Stimulated activated naive CD4-positive, alpha-beta T cell (primary cell): ENCODE measurements at places on chromosomes 5 and 9.
A peak's percentile ranks its signal among the peaks of the same experiment; 100 is the strongest.

DNA sequence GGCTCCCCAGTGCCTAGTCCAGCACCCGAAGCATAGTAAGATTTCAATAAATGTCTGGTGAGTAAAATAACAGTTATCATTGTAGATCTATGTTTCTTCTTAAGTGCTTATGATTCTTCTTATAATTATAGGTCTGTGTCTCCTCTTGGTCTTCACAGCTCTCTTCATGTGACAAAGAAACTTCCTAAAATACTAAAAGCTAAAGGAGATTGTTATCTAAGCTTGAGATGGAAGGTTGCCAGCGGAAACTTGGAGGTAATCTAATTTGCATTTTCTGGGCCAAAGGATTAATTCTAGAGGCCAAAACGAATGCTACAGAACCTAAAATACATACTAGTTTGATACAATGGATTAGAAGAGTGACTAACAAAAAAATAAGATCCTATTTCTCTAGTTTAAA, 13.6 kb upstream of the ARHGAP26 start:
- no peak for DNase-seq

DNA sequence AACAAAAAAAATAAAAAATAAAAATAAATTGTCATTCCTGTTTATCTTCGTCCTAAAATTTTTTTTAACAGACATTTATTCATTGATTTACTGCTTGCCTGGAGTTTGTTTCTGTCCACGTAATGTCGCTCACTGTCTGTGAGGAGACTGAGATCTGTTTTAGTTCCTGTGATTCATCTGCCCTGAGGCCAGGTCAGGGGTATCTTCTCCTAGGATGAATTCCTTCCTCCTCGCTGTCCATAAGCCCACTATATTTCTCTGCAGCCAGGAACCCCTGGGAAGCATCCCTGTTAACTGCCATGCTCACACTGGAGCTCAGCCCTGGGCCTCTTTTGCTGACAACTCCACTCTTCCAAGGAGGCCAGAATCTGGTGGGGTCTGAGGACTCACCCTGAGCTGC, 682.0 kb downstream of the MTRR start:
- DNase-seq, result no peak

GRCh38 chr9:33498387-33498786, 24.7 kb upstream of the NOL6 start:
- DNase-seq, result no peak

DNA sequence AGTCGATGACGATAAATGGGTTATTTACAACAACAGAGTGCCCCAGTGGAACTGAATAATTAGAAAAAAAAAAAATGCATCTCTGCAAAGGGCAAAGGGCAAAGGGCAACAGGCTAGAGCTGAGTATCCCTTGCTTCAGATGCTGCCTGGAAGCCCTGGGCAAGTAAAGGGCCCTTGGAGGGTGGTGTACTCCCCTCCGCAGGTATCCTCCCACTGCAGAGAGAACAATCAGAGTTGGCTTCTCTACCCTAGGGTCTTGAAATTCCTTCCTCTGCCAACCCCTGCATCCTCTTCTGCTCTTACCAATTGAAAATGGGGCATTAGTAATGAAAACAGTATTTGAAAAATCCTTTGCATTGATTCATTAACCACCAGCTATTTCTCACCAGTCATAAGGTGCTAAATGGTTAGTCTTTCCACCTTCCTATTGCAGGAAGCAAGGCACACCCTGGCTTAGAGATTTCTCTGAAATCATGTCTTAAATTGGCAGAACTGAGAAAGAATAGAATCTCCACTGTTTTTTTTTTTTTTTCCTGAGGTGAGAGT, 122.6 kb downstream of the SEMA6A start:
- DNase-seq, result no peak

GRCh38 chr5:72066705-72067107, 40.6 kb upstream of the MAP1B start:
- no peak for DNase-seq

DNA sequence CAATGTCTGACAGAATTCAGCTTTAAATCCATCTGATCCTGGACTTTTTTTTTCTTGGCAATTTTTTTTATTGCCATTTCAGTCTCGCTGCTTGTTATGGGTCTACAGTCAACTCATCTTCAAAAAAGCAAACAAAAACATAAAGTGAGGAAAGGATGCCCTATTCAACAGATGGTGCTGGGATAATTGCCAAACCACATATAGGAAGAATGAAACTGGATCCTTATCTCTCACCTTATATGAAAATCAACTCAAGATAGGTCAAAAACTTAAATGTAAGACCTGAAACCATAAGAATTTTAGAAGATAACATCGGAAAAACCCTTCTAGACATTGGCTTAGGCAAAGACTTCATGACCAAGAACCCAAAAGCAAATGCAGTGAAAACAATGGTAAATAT, 389.1 kb upstream of the ST8SIA4 start:
- DNase-seq, result no peak

GRCh38 chr9:81578606-81579005, 110.7 kb downstream of the TLE1 start:
- DNase-seq, result no peak

DNA sequence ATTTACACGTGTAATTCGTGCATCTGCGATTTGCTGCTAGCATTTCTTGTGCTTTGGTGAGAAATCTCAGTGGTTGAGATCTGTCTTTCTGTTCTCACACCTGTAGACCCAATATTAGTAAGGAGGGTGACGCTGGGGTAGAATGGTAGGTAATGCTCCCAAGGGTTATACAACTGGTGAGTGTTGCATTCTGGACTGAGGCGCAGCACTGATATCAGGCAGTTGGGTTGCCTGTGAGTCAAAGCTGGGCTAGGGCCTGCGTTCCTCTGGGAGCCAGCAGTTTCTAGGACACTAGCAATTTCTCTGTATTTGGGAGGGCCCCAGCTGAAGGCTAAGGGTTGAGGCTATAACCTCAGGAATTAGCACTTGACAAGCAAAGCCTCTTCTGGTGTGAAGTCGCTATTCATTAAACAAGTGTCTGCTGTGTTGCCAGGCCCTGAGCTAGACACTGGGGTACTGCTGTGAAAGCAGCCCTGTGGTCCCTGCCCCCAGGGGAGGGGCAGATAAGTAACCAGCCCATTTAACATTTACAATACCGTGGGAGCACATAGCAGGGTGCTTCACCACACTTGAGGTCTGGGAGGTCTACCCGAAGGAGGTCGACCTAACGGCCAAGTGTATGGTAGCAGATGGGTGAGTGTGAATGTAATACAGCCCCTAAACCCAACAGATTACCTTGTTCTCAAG, 28.7 kb downstream of the LARP1 start:
- no peak for DNase-seq

DNA sequence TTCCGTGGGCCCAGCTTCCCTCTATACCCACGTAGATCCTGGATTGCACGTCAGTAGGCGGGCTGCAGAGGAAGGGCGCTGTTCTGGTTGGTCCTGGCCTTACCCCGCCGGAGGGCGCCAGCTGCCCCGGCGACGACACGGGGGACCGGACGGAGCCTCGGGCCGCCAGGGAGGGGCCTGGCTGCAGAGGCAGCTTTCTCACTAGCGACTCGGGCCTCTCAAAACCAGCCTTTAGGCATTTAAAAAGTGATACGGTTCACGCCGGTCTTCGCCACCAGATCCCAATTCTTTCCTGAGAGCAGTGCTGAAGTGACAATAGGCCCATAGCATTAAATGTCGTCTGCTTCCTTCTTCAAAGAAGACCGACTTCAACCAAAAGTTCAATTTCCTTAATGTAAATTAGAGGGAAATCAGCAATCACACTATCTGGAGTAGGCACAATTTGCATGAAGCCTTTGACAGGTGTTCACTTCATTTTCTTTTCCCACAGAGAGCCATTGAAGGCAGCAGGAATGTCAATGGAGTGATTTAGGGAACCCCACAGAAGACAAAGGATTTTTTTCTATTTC, 17.6 kb upstream of the UBE2D2 start:
- peak; percentile 27 for DNase-seq

DNA sequence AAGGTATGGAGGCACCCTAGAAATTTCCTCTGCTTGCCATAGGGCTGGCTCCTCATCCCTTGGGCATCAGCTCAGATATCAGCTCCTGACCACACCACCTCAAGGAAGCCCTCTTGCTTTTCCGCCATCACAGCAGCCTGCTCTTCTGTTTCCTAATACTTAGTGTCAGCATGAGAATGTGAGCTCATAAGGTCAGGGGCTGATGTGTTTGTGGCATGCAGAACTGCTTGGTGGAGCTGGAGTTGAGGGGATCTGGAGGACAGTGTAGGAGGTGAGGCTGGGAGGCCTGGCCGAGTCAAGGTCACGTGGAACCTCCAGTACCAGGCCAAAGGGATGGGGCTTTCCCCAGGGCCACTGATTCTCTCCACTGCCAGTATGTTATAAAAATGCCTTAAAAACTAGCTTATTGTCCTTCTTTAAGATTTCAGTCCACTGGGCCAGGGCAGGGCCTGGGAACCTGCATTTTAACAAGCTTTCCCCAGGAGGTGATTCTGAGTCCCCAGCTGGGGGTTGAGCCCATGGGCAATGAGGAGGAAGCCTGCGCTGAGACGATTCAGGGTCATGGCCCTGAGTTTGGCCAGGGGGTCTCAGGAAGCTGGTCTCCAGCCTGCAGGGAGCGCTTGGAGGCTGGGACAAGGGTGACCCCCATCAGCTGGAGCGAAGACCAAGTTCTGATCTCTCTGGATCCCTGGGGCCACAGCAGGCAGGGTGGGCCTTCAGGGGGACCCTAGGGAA, 28.6 kb downstream of the DAB2IP start:
- no peak for DNase-seq

- no peak for DNase-seq
Observed at GRCh38 chr5:167472566-167473108, 818.8 kb upstream of the WWC1 start.

DNA sequence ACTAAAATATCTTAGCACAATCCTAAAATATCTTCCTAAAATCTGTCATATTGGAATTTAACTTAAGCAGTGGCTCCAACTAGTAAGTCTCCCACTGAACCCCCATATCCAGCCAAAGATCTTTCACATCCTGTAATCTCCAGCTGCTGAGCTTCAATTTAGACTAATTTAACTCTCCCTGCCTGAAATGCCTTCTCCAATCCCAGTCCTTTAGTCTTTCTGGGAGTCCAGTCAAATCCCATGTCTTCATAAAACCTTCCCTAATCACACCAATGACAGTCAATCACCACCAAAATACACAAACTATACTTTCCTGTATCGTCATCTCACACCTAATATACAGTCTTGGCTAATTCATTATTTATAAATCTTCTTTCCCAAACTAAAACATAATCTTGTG, 607 bp upstream of the KLHL3 start:
- no peak for DNase-seq

- DNase-seq, result no peak
Observed at GRCh38 chr5:158387499-158387898, 528.6 kb upstream of the CLINT1 start.

GRCh38 chr9:108694170-108694569, 161.6 kb downstream of the ACTL7B start:
- no peak for DNase-seq

DNA sequence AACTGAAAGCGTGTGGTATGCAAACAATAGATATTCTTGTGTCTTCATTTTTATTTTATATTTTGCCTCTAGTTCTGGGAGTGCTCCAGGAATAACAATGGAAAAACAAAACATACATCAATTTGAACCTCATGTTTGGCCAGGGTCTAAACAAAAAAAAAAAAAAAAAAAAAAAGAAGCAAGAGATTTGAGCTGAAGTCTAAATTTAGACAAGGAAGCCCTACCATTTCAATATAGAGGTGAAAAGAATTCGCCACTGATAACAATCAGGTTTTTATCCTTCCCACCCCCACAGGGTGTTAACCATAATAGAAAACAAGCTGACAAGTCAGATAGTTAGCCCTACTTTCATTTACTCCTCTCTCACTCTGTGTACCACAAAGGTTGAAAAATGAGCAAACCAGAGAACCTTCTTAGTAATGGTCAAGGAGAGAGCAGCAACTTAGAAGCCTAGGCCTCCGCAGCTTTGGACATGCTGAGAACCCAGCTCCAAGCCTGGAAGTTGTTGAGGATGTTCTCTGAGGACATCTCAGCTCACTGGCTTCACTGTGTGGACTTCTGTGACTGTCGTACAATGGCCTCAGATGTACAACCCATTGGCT, 118.2 kb upstream of the HMHB1 start:
- DNase-seq, result no peak

- DNase-seq, result no peak
Observed at GRCh38 chr9:128600099-128600498, 47.7 kb downstream of the SPTAN1 start.

- no peak for DNase-seq
Observed at GRCh38 chr5:17620627-17621026, 10.4 kb downstream of the TAF11L12 start.

- no peak for DNase-seq
Observed at GRCh38 chr9:27382975-27383374, 86.0 kb upstream of the EQTN start.

- DNase-seq, result no peak
Observed at GRCh38 chr5:67381236-67381880, 184.8 kb upstream of the CD180 start.

DNA sequence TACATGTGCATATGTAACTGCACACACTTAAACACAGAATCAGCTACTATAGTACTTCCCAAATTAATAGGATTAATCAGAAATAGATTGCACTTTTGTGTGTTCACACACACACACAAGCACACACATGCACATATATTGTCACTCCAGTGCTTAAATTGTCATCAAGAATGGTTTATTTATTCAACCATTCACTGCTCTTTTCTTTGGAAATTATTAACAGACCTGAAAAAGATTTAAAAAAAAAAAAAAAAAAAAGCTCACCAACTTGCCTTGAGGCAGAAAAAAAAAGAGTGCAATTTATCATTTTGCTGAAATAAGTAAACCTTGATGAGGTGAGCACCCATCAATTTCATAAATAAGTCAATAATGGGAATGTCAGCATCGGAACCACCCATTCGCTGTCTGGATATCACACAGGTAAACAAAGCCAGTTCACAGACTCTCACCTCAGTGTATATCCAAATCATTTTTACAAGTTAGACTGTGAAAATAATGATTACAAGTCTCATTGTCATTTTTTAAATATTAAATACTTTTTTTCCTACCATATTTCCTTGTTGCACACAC, 562.8 kb downstream of the BNC2 start:
- no peak for DNase-seq

DNA sequence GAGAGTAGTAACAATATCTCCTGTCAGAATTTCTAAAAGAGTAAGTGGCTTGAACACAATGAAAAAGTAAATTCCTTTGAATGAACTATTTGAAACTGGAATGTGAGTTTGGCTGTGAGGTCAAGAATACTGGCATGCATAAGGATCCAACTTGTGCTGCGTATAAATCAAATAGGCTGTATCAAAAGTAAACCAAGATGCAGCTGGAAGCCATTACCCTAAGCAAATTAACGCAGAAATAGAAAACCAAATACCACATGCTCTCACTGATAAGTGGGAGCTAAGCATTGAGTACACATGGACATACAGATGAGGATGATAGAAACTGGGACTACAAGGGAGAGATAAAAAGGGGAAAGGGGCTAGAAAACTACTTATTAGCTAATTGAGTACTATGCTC, 24.0 kb upstream of the SRFBP1 start:
- DNase-seq, result no peak
